ENCODE measurements at places on chromosomes 12 and 14.

DNA sequence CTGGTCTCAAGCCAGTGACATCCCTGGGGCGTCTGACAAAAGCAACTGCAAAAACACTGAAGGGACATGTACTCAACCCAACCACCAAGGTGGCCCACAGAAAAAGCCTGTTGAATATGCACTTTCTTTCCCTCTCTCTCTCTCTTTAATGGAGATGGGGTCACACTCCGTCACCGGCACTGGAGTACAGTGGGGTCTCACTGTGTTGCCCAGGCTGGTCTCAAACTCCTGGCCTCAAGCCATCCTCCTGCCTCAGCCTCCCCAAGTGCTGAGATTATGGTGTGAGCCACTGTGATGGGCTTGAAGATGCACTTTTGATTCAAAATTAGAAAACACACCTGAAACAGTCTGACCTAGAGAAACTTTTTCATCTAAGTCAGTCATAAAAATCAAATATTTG, 7.2 kb upstream of the CD27 start:
- no peak for DNase-seq

- no peak for DNase-seq
Measured at GRCh38 chr14:72906316-72906715, 12.4 kb upstream of the DPF3 start.

DNA sequence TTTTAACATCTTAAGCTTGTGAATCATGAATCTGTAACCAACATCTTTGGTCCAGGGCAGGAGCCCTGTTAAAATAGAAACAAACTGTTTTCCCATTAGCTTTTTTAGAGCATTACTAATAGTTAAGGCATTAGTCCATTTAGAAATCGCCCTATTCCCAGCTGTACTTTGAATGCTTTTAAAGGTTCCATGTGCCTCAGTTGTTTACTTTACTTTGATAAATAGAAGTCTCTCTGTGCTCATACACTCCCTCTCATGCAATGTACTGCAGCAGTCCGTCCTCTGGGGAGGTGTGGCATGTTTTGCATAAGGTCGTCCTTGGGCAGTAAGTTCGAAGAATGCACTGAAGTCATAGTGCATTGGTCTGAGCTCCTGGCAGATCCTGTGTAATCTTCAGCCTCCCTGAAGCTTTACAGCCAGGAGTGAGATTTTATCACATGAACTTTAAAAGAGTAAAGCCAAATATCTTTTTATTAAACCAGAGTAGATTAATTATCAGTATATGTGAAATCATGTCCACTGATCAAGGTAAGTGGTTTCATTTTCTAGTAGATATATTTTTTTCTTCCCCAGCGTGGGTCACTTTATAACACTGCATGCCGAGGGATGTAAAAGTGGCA, 134.7 kb downstream of the FGD4 start:
- DNase-seq: no peak

- no peak for DNase-seq
Measured at GRCh38 chr14:31269634-31270195, 62.1 kb upstream of the HECTD1 start.

DNA sequence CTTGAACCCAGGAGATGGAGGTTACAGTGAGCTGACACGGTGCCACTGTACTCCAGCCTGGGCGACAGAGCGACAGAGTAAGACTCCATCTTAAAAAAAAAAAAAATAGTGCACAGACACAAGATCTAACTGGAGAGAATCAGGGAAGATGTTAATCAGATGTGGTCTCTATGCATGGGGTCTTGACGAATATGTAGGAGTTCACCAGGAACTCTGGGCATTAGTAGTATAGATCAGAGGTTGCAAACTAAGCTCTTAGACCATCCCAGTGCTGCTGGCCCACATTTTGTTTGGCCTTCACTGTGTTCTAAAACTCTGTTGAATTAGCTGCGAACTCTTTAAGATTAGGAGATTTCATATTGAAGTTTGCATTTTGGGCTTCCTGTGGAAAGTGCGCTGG, 31.6 kb downstream of the SNRNP35 start:
- no peak for DNase-seq
